ENCODE measurements at places on chromosomes 7 and 10.

GRCh38 chr10:91779011-91779605, 19.1 kb upstream of the TNKS2 start:
- DNase-seq: no peak

DNA sequence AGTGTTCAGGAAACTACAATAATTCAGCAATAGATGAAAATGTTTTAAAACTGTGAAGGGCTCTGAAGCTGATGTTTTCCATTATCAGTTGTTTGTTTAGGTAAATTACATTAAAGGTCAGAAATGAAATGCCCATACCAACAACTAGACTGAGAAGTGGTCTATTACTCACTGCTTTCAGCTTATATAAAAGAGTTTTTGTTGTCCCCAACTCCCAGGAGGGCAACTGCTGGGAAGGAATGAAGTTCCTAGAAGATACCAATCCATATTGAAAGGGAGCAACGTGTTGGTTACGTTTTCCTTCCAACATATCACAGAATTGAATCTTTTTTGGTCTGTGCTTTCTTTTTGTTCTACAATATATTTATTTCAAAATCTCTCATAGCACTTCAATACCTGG, 330.6 kb upstream of the LRRN3 start:
- DNase-seq: no peak

GRCh38 chr10:130378556-130379400, 242.6 kb downstream of the GLRX3 start:
- DNase-seq: no peak

DNA sequence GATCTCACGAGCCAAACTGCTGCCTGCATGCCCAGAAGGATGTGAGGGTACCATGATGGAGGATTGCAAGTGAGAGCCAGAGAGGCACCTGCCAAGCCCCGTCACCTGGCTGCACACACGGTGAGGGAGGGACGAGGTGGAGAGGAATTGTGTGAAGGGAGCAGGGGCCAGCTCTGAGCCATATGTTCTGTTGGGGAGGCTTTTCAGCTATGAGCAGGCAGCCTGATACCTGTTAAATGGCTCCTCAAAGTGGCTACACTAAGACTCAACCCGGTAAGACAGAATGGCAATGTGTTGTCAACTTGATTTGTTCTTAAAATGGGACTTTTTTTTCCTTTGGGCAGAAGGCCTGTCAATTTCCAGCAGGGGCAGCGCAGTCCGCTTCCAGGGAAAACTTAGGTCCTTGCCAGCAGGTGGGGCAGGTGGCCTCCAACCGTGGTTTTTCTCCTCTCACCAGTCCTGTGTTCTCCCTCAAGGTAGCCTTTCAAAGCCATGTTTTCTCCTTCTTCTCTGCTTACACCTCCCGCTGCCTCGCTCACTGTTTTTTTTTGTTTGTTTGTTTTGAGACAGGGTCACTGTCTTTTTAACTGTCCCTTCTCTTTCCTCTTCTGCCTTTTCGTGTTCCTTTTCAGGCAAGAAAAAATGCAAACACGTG, 57.7 kb upstream of the ZNRF2 start:
- no peak for DNase-seq

DNA sequence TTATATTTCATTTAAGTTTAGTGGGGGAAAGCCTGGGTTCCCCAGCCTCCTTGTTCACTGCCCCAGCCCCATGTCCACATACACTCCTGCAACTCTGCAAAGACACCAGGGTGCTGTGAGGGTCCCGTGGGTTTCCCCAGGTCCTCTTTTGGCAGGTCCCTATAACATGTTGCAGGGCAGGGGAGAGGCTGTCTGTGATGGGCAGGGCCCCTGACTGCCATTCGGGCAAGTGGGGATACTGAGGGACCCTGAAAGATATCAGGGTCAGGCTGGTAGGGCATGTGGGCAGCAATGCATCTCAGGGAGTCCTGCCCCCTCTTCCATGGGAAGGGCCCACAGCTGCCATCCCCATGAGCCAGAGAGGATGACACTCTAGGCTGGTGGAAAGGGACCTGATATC, 28.4 kb downstream of the RASGEF1A start:
- no peak for DNase-seq

- DNase-seq: no peak
Observed at GRCh38 chr10:89576696-89577095, 41.3 kb upstream of the SLC16A12 start.

DNA sequence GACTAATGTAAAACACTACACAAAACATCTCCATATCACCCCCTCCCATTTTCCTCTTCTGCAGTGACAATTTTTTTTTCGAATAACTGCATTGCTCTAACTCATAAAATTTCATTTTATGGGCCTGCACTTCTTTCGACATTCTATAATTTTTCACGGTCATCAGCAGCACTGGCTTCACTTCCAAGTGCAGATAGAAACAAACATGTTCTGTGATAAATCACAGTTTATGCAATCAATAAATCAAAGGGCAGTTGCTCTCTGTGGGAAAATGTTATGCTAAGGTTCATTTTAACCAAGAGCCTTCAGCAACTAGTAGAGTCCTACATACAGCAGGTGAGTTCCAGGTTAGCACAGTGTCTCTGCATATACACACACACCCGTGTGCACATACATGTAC, 100.1 kb downstream of the GPAM start:
- DNase-seq: no peak

GRCh38 chr10:101451667-101452069, 97.7 kb downstream of the BTRC start:
- no peak for DNase-seq

DNA sequence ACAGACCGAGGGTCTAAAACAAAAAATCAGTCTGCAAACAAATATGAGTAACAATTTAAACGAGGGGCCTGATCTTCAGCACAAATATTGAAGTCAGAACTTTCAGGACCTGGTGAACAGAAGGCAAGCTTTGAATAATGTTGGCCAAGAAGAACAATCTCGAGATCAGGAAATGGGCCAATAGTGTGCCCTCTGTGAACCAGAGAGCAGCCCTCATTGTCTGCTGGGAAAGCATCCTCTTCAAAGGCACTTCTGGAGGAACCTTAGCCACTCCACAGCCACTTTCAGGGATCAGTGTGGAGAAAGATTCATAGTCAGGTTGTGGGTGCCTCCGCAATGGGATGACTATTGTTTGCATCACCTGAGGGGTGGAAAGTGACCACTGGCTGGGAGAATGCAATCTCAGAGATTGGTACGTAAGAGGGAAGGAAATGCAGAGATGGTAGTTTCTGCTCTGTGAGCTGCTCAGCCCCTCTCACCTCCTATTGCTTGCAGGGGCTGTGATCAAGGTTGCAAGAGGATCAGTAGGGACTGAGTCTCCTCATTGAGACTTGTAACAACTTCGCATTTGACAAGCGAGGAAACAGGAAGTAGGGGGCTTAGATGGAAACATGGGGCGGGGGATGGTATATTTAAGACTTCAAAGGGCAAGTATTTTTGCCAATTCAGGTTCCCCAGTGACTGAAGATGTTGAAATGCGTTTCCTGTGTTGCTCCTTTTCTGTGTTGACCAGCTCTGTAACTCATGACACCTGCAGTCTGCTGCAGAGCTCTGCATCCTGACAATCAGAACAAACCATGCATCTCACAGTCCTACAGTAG, 28.4 kb upstream of the IFRD1 start:
- DNase-seq: no peak

DNA sequence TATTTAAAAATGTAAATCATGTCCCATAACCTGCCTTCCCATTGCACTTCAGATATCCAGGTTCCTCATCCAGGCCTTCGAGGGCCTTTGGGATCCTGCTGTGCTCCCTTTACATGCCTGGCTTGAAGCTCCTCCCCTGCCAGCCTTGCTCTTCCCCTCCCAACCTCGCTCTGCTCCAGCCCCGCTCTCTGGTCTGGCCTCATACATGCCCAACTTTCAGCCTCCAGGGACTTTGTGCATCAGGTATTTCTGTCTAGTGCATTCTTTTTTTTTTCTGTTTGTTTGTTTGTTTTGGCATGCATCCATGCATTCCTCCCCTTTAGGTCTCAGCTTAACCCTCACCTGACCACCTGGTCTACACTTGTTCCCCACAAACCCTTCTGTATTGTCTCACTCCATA, 160.3 kb downstream of the SNX10 start:
- no peak for DNase-seq

DNA sequence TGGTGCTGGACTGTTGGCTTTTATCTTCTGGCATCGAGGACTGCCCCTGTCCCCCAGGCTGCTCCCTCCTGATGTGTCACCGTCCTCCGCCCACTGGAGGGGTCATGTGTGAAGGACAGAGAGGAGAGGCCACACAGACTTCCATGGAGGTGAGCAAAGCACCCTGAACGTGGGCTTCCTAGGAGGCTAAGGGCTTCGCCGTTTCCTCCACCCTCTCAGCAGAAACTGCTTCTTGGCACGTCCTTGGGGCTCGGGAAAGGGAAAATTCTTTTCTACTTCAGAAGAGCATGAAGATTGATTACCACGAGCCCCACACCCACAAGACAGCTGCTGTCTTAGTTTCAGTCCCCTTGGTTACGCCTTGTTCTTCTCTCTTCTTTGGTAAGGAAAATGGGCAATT, 218.2 kb downstream of the CCDC3 start:
- no peak for DNase-seq

GRCh38 chr10:75672111-75672671, 240.8 kb downstream of the LRMDA start:
- DNase-seq: no peak

GRCh38 chr7:96026611-96027010, 254.3 kb downstream of the DYNC1I1 start:
- DNase-seq: no peak

GRCh38 chr7:141702047-141702567, at the start of gene DENND11:
Gene DENND11, minus strand, starts transcription at chr7:141702166. Its CDS starts 13 bp downstream, at chr7:141702153.
- no peak for DNase-seq

- no peak for DNase-seq
Observed at GRCh38 chr7:9148687-9149086, 715.3 kb downstream of the NXPH1 start.

GRCh38 chr10:63313066-63313717, 152.6 kb downstream of the JMJD1C start:
- DNase-seq: no peak

DNA sequence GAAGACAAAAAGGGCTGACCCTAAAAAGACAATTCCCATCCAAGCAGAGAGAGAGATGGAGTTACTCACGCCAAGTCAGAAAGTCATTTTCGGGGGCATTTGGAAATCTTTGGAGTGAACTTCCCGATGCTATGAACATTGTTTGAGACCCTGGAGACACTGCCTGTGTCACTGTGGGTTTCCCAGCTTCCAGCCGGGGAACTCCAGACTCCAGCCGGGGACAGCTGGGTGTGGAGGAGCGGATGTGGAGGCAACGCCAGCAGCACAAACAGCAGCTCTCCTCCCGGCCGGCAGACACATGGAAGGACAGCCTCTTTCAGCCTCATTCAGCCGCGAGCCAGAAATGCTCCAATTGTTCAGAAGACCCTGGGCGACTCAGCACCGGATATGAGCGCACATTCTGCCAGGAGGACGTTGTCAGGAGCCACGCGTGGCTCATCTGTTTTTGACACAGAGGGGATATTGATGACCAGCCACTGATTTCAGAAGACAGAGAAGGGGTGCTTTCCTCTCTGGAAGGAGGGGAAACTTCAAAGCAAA, 97.6 kb downstream of the PRPF18 start:
- no peak for DNase-seq

GRCh38 chr10:113084031-113084430, 134.0 kb downstream of the TCF7L2 start:
- DNase-seq: no peak

- no peak for DNase-seq
Observed at GRCh38 chr10:133049639-133050038, 38.1 kb upstream of the ADGRA1 start.

- DNase-seq: no peak
Observed at GRCh38 chr10:3310016-3310784, 137.6 kb upstream of the PITRM1 start.

DNA sequence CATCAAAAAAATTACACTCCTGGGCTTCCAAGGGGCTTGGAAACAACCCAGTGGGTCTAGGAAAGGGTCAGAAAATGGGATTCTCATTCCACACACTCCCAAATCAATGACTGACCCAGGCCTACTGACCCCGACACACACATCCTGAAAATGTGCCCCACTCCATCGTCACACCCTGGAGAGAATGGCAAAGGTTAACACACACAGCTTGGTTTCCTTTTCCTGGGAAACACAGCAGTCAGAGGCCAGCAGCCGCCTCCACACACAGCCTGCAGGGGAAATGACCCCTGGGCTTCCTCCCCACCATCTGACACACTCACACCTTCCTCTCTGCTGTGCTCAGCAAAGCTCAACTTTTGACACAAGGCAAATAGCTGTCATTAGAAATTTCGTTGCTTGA, 42.9 kb downstream of the SH3PXD2A start:
- no peak for DNase-seq

DNA sequence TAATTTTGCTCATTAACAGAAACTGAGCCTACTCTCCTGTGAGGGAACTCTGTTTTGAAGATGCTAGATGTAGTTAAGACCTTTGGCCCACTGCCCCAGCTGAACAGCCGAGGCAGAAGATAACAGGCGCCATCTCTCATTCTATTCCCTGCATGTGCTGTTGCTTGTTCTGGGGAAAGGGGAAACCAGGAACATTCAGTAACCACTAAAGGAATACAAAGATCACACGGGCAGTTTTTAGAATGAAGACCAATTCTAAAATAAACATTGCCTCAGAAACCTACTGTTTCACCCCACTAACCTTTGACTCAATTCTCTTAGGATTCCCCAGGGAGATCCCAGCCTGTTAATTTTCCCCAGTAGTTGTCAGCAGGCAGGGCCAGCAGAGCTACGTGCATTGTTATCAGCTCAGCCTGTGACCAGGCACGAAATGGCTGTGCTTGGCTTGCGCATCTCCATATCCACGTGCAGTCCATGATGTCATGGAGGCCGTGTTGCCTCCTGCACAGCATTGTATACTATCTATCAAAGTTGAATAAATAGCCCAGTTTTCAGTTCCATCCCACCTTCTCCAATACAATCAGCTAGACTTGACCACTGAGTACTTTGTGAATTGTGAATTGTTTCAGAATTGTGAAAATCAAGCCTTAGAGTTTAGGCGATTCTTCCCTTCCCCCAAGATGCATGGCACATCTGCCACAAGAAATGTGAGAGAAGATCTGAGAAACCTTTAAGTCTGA, 36.0 kb downstream of the ANK3 start:
- DNase-seq: no peak

DNA sequence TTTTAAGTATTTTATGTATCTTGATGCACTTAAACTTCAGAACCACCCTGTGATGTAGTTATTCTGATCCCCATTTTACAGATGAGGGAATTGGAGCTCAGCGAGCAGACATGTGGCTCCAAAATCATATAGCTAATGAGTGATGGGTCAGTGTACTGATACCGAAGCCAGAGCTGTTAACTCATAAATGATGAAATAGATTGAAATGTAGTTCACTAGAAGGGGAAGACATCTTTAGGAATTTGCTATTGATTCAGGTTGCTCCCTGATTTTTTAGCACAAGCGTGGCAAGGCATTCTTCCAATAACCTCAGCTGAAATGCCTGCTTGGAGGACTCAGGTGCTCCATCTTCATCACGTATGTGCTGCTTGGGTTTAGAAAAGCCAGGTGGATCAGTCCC, 228.8 kb downstream of the PTEN start:
- no peak for DNase-seq

- no peak for DNase-seq
Observed at GRCh38 chr10:61662794-61663259, at the start of gene CABCOCO1. Gene CABCOCO1, plus strand, starts transcription at chr10:61662929. Its CDS starts 44 bp downstream, at chr10:61662973.
